ENCODE measurements at places on chromosomes 16 and 17.

DNA sequence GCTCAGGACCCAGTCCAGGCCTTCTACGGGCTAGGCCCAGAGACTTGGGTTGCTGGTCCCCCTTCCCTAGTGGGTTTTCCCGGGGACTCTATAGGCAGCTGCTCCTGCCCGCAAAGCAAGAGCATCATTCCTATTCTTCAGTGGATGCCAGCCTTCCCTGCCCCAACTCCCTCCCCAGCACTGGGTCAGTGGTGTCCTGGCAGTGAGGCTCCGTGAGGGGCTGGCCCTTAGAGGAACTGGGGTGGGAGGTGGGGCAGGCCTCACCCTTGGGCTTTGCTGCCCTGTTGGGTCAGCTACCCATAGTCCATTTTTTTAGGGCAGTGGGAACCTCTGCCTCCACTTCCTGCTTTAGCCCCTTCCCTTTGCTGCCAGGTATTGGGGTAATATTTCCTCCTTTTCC, 7.9 kb upstream of the PLEKHG4 start:
- no peak for DNase-seq

GRCh38 chr16:17483351-17483750, 12.6 kb upstream of the XYLT1 start:
- no peak for DNase-seq

GRCh38 chr16:65294165-65294564, 172.3 kb upstream of the CDH11 start:
- no peak for DNase-seq

- peak; percentile 96 for DNase-seq
Measured at GRCh38 chr17:2396568-2397246, 4.2 kb downstream of the MNT start.

DNA sequence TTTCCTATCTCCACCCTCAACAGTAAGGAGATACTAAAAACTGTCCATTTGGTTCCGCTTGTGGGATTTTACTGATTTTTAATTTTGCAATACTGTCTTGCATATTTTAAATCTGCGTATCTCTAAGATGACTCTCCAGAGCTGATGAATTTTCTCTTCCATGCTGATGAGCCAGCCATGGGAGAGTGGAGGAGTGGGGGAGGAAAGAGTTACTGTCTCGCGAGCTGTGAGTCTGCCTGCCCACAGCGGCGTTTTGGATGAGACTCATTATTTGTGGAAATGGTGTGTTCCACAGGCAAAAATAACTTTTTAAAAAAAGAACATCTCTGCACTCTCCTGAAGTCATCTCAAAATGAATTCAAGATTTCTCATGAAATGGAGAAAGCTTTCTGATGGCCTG, 34.6 kb upstream of the MYOCD start:
- DNase-seq: no peak

- no peak for DNase-seq
Measured at GRCh38 chr17:45248132-45248957, 13.5 kb downstream of the SPATA32 start.

- DNase-seq: no peak
Measured at GRCh38 chr16:3047387-3047720, 993 bp downstream of the MMP25 start.

DNA sequence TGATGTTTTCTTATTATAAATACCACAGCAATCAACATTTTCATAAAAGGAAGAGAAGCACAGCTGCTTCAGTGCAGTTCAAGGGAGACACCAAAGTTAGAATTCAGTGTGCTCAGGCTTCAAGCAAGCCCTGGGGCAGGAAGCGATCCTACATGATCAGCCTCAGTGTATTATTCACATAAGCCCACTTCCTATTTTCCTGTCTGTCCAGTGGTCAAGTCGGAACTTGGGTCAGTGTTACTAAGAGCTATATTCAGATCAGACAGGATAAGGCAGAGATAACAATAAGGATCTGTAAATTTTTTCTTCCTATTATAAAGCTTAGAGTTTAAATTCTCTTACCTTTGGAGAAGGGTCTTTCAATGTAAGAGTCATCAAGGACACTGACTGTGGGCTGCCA, 12.9 kb downstream of the HEATR6 start:
- DNase-seq: no peak
